ENCODE measurements at places on chromosomes 2 and 18.

DNA sequence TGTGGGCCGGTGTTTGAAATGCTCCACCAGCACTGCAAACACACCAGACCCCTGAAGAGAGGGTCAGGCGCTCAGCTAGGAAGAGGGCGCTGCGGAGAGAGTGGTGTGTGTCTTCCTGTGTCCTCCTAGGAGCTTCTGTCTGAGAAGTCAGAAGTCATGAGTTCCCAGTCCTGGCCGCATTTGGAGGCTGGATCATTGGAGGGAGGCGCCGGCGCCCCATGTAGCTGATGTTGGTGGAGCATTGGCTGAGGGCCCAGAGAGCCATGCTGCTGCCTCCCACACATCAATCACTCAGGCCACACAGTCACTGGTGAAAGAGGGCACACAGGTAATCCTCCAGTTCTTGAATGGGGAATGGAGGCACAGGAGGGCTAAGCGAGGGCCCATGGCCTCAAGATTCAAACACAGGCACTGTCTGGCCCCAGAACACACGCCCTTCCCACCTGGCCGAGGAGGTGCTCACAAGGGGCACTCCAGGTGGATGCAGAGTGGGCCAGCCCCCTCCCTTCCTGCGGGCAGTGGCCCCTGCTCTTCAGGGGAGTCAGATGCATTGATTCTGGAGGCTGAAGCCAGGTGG, 66.3 kb downstream of the RRM2 start:
- no peak for DNase-seq

- DNase-seq = no peak
Observed at GRCh38 chr2:202016579-202017227, 17.0 kb upstream of the FZD7 start.

DNA sequence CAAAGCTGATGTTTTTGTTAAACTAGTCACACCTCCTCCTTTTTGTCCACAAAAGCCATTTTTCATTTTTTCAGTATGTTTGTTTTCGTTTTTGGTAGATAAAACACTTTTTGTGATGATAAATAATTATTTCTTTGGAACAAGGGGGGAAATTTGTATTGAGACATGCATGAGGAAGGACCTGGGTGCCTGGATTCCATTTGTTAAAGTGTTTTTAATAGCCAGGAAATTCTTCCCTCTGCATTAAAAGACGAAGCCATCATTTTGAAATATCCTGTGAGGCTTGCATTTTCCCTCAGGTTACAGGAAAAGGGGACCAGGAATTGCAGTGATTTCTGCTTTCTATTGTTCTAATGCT, 52.1 kb upstream of the CTLA4 start:
- DNase-seq = no peak

GRCh38 chr2:204150721-204151120, 214.2 kb downstream of the ICOS start:
- DNase-seq = no peak

DNA sequence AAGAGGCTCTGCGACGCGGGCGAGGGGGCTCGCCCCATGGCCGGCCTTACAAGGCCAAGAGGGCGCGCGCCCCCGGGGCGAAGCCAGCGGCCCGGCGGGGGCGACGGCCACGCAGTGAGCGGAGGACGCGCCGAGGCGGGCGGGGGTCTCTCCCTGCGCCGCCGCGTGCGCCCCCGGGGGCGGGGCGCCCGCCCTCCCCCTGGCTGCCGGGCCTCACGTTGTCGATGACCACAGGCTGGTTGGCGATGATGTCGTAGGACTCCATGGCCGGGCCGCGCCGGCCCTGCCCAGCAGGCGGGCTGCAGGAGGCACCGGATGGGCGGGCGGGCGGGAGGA, 250 bp downstream of the ACTR1B start:
- no peak for DNase-seq

- DNase-seq = peak; percentile 54
Observed at GRCh38 chr2:215454519-215455246, 18.8 kb upstream of the FN1 start.

GRCh38 chr2:200306931-200307723, 634 bp downstream of the SPATS2L start:
- peak; percentile 51 for DNase-seq

DNA sequence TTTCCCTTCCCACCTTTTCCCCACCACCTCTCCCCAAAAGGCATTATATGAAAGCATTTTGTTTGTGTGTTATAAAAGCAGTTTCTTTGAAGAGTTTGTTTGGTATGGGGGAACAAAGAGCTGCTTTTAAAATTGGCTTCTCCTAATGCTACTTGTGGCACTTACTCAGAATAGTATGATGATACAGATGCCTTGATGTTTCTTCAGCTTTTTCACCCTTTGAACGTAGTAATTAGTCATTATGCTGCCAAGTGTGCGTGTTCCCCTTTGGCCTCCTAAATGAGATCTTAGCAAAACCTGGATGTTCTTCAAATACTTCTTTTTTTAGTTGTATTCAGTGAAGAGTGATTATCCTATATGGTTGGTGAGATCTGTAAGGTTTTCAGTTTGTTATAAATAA, 183.4 kb downstream of the PTGR3 start:
- no peak for DNase-seq

DNA sequence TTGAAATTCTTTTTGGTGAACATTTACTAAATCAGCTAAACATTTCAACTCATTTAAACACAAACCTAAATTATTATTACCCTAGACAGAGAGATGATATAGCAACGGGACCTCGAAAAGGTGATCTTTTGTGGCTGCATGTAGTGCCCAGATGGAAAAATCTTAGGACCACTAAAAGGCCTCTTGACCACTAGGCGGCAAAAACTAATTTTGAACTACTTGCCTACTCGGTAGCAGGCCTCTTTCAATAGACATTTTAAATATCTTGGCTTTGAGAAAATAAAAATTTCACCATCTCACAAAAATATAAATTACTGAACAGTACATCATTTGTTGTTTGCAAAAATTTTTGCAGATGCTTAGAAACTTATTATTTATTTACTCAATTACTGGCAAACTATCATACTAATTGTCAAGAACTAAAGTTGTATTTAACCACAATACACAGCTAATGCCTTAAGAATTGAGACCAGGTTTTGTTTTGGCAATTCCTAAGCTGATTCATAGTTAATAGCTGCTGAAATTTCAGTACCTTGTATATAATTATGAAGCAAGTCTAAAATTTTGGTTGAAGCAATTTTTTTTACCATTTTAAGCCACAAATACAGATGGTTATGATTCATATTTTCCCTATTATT, 9.4 kb downstream of the COL3A1 start:
- DNase-seq = peak; percentile 21

- DNase-seq = no peak
Observed at GRCh38 chr2:135219226-135219625, 167.1 kb downstream of the RAB3GAP1 start.

- peak; percentile 45 for DNase-seq
Observed at GRCh38 chr2:36373149-36373926, 17.8 kb downstream of the CRIM1 start.

DNA sequence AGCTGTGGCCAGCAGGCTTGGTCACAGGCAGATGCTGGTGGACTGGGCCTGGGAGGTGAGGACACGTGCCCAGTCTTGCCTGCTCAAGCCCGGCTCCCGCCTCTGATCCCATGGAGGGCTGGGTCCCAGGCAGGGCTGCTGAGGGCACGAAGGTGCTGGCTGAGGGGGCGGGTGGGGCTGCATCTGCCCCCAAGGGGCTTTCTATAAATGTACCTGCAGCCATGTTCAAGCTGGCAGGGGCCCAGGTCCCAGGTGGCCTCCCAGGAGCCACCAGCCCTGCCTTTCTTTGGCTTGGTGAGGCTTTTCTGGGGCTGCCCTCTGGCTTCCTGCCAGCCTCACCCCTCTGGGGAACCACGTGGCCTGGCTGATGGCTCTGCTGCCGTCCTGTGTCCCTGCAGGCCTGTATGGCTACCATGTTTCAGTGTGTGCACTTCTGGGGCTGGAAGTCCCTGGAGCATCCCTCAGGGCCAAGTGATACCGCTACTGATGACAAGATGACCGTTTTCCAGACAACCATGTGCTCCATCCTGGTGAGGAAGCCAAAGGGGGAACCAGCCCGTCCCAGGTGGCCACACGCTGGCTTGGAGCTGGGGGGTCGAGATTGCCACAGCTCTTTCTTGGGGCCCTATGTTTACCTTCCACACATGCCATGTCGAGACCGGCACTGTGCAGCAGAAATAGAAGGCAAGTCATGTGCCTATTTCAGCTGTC, 23.2 kb downstream of the HJURP start:
- no peak for DNase-seq

DNA sequence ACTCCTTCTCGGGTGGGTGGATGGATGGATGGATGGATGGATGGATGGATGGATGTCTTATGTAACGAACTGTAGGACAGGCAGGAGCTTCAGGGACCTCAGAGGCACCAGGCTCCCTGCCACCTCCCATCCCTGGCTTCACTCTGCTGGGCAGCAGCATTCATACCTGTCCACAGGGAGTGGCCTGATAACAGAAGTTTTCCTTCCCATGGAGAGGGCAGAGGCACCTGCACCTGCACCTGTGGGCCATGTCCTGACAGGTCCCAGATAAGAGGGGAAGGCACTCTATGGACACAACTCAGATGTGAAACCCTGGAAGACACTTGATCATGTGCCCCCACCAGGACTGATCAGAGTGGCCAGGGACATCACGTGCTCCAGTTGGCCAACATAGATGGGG, 142.3 kb downstream of the GBX2 start:
- DNase-seq = no peak

- no peak for DNase-seq
Observed at GRCh38 chr2:217258170-217258569, 398.3 kb upstream of the TNP1 start.

GRCh38 chr18:57803103-57803969, at the start of gene ATP8B1:
Gene ATP8B1 (minus strand): TSS chr18:57803315. CDS start chr18:57731807, 71,508 bp downstream.
- DNase-seq = peak; percentile 75

DNA sequence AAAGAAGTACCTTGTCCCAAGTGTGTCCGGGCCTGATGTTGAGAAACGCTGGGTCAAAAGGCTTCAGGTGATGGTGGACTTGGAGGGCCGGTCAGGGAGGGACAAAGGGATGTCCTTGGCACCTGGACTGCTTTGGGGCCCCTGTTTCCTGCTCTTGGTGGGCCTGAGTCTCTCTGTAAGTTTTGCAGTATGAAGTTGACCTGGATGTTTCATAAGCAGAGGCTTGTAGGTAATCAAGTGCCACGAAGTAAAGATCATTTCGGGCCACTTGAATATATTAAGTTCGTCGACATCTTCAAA, 29.4 kb downstream of the ASAP2 start:
- DNase-seq = no peak

DNA sequence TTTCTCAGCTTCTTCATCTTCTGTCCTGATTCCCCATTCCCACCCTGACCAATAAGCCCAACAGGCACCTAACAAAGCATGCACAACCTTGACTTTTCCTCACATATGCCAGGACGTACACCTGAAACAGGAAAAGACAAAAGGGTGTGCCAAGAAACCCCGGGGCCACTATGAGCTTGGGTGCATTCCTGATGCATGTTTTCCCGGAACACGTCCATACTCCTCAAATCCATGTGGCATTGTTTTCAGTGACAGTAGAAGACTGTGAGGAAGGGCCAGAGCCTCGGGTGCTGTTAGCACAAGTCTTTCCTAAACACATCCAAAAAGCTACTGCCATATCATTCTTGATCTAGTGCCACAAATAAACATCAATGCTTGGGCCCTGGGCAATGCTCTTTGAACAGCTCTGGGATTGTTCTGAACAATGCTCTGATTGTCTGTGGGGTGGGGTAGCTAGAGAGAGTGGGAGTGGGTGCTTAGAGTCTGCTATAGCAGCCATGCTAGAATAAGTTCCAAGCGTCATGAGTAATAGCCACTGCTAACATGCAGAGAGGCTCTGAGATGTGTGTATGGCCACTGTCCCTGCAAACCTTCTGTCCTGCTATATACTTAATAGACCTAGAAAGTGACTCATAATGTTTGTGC, 181.7 kb upstream of the CRIM1 start:
- no peak for DNase-seq

GRCh38 chr18:23231340-23232021, 96.2 kb downstream of the CABLES1 start:
- peak; percentile 93 for DNase-seq

DNA sequence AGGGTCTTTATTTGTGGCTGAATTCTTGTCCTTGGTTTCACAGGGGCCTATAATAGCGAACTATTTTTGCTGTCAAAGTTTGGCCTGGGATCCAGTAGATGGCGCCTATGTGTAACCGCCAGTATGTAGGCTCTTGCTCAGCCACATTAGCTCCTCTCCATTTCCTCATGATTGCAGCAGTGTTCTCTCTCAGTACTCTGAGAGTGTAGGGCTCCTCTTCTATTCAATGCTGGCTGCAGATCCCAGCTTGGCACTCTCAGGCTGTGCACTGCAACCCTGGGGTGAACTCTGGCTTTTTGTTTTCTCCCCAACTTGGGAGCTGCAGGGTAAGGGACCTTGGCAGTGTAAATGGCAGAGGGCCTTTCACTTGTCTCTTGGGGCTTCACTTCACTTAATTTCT, 344.6 kb upstream of the CHAC2 start:
- DNase-seq = peak; percentile 48

DNA sequence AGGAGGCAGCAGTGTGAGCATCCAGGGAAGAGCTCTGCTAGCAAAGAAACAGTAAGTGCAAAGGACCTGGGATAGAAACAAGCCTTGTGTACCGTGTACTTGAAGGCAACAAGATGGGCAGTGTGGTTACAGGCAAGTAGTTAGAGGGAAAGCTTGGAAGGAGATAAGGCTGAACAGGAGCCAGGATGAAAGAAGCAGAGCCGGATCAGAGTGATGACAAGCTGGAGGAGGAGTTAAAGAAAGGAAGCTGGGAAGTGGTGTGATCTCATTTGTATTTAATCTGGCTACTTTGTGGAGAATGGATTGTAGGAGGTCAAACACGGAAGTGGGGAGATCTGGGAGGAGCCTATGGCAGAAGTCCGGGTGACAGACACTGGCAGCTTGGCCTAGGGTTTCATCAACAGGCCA, 44.7 kb upstream of the VPS54 start:
- DNase-seq = peak; percentile 12

DNA sequence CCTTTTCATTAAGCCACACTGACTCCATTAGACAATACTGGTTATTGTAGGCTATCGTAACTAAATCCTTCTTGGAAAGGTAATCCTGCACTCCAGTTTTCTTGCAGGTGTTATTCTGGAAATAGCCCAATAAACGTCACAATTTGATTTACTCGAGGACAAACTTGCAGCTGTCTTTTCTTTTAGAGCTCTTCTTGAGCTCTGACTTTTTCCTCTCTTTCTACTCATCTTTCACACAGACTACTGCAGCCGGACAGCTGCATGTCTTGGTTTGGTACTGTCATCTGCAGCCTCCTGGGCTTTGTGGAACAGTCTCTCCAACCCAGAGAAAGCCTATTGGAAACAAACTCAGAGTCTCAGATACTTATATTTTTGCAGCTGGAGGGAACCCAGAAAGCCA, 23.0 kb upstream of the MSGN1 start:
- DNase-seq = no peak

DNA sequence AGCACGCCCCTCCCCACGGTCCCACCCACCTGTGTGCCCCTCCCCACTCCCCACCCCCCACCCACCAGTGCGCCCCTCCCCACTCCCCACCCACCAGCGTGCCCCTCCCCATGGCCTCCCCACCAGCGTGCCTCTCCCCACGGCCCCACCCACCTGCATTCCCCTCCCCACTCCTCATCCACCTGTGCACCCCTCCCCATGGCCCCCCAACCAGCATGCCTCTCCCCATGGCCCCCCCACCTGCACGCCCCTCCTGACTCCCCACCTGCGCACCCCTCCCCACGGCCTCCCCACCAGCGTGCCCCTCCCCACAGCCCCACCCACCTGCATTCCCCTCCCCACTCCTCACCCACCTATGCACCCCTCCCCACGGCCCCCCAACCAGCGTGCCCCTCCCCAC, 190.2 kb downstream of the EIPR1 start:
- no peak for DNase-seq

Data from AG08395 (cell line).